Foreskin melanocyte (primary cell): ENCODE measurements at places on chromosomes 13 and 19.

DNA sequence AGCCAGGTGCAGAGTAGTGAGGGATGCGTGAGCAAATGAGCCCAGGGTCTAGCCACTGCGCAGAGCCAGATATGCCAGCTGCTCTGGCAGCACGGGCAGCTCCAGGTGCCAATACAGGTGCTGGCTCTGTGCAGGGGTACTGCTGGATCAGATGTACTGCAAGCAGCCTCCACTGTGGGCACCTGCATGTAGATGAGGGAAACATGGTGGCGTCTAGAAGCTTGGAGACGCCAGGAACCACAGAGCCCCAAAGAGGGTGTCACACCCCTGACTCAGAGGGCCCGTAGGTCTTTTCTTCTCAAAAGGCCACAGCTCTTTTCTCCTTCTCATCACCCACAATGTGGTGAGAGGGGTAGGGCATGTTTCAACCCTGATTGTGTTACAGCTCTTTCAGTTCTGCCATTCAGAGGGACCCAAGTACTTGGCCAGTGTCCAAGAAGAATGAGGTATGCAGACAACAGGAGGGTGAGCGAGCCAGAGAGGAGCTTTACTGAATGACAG is 244.4 kb upstream of the SLITRK1 start:
- DNase-seq: no peak

GRCh38 chr19:33905937-33906577 is 109.4 kb downstream of the KCTD15 start:
- DNase-seq: peak; percentile 28

DNA sequence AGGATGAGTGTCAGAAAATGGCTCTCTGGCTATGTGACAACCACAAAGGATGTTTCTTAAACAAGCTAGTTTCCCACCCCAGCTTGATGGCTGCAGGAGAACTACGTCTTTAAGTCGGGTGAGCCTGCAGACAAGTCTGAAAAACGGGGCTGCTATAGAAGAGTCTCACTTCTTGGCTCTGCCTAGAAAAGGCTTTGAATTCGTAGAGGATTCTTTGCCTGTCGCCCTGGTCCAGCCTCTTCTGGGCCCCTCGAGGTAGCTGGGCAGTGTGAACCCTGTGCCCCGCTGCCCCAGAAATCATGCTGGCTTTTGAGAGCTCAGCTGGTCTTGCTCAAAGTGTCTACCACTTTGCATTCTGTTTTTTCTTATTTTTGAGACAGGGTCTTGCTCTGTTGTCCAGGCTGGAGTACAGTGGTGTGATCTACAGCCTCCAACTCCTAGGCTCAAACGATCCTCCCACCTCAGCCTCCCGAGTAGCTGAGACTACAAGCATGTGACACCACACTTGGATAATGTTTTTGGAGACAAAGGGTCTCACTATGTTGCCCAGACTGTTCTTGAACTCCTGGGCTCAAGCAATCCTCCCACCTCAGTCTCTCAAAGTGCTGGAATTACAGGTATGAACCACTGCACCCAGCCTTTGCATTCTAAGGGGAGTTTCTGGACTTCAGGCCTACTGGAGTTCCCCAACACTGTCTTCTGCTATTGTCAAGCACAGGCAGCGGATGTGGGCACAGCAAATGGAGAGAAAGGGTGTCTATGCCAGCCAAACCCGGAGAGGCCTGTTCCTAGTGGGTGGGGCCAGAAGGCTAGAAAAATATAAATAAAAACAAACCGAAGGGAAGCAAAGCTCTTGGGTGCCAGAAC is 6.5 kb downstream of the CEBPA start:
- no peak for DNase-seq

DNA sequence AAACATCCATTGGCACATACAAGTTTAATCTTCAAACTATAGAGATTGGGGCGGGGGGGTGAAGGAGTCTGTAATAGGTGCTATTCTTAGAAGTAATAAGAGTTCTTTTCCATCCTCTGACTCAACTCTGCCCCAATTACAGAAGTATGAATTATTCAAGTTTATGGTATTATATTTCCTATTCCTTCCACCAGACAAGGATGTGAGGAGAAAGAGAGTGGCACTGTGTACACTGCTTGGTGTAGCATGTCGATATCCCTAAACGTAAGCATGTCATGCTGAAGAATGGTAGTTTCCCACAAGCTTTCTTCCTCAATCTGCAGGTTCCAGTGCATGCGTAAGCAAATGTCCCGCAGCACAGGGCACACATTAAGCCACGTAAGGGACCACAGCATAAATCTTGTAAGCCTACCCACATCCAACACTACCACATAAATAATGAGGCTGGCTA is 14.1 kb downstream of the BRD4 start:
- DNase-seq: no peak

DNA sequence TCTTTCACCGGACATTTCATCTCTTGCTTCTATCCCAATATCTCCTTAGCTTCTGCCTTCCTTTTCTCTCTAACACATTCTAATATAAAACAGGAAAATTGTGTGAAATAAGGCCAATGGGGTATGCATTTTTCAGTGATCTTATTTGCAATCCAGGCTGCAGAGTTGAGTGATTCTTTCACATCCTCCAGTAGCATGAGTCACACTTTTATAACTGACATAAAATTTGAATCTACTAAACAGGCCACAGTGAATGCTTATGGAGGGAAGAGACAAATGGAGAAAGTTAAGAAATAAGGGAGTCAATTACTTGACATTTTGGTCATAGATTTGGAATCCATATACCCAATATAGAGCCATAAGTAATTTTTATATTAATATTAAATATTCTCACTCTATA is 1037.0 kb upstream of the SPRY2 start:
- DNase-seq: no peak

DNA sequence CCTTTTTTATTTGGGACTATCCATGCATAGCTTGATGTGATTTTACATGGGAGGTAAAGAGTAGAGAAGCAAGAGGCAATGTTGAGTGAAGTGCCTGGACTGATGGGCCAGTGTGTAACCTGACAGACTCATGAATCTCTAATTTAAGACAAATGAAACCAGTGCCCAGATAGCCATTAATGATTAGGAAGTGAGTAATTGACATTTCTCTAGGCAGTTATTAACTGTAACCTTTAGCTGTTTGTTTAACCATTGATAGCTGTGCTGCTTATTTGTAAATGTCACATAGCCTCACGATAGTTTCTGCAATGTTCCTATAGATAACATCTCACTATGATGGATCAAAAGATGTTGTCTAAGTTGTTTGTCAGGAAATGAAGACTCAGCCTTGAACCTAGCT is 1047.5 kb upstream of the SPRY2 start:
- DNase-seq: no peak

- DNase-seq: no peak
Measured at GRCh38 chr13:109844396-109844795, 58.0 kb upstream of the IRS2 start.

GRCh38 chr19:1266916-1267476 is 2.1 kb upstream of the CIRBP start:
- no peak for DNase-seq
